ENCODE measurements at places on chromosomes 7 and 10.

- DNase-seq, result no peak
These were observed 51.8 kb upstream of the DNAAF5 start for GRCh38 chr7:674454-675410.

DNA sequence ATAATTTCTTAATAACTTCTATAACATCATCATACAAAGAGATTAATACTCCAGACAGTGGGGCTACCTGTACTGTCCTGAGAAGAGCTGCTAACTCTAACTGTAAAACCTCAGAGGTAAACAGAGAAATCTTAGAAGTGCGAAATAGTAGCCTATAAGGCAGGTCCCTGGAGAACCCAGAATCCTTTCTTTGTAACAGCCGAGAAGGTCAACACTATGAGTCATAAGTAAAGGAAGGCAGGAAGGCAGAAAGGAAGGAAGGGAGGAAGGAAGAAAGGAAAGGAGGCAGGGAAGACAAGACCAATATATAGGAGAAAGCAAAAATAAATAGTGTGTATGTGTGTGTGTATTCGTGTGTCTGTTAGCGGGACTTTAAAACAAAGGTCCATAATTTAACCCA is 540.6 kb downstream of the ZWINT start:
- no peak for DNase-seq

DNA sequence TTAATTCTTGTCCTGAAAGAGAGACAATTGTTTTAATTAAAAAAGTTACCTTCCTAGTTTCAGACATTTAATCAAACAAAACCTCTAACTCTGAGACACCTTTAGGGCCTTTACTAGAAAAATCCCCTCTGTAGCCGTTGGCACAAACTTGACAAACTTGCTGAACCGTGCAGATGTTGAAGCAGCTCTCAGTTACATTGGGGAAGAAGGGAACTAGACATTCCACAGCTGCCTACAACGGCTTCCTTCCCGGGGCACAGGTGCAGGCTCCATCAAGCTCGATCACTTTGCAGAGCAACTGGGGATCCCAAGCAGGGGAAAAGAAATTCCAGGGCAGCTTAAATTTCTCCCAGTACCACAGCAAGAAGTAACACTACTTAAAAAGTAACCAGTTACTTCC is 141.3 kb downstream of the SKAP2 start:
- DNase-seq, result no peak

DNA sequence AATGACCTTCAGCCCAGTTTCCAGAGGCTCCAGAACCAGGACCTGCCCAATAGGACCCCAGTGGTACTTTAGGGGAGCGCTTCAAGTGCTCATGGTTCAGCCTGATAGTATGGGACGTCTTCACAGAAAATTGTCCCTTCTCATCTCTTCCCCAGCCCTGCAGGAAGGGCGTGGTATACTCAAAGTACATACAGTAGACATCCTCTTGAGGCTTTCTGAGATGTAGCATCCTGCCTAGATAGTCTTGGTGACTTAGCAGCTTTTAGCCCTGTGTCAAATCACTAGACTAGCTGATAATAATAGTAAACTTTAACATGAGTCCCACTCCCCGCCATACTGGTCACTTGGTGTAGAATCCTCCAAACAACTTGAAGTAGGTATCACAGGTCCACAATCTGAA is 193.2 kb downstream of the CYP26A1 start:
- no peak for DNase-seq

DNA sequence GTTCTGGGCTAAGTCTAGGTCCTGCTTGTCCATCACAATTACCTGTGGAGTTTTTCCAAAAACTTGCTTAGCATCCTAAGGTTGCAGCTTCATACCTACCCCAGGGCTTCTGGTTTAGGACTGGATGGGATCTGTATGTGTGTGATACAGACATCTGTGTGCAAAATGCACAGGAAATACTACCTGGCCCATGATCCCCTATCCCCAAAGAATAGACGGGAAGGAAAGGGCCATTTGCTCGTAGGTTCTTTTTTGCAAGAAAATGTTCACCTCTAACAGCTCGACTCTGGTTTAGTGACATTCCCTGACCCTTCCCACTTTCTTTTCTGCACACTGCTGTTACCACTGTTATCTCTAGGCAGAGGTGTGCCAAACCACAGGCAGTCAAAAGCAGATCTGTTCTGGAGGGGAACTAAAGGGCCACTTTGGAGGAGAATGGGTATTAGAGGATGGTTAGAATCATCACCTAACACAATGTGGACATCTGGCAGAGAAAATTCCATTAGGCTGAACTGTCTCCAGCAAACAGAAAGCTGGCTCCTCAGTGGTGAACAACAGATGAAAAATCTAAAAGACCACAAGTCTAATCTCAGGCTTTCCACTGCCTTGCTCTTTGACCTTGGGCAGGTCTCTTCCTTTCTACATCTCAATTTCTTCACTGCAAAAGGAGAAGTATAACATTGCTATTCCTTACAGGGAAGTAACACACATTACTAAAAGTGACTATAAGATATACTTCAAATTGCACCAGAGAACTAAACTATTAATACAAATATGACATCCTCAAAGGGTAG is 107.4 kb downstream of the UBE2H start:
- DNase-seq, result no peak

- no peak for DNase-seq
These were observed 116.5 kb upstream of the PRPS1L1 start for GRCh38 chr7:18144166-18144565.

DNA sequence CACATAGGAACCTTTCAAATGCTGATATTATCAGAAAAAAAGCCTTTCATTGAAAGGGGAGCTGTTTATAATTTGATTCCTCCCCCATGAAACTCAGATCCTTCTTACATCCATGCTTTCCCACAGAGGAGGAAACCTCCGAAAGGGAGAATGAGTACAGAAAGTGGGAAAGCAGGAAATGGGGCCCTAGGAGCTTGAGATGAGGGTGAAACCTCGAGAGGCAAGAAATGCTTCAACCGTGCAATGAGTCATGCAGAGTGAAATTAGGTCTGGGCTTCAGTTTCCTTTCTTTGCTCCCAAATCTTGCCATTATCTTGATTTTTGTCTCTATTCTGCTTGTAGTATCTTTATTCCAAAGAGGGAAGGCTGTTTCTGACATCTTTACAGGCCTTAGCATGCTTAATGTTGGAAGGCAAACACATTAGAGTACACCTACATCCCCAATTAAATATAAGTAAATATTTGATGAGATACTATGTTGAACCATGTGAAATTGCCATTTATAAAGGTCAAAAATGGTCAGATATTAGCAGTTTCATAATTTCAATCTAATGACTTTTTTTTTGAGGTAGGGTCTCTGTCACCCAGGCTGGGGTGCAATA is 79.1 kb downstream of the NAMPT start:
- no peak for DNase-seq

- no peak for DNase-seq
These were observed 18.6 kb downstream of the PFKP start for GRCh38 chr10:3085785-3086567.

GRCh38 chr10:122267849-122268737 is 3.0 kb upstream of the BTBD16 start:
- peak; percentile 9 for DNase-seq

DNA sequence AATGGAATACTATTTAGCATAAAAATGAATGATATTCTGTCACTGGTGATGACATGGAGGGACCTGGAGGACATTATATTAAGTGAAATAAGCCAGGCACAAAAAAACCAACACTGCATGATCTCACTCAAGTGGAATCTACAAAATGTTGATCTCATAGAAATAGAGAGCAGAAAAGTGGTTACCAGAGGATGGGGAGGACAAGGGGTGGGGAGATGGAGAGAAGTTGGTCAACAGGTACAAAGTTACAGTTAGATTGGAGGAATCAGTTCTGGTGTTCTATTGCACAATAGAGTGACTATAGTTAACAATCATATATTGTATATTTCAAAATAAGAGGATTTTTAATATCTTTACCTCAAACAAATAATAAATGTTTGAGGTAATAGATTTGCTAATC is 24.7 kb upstream of the SLC18A3 start:
- no peak for DNase-seq

DNA sequence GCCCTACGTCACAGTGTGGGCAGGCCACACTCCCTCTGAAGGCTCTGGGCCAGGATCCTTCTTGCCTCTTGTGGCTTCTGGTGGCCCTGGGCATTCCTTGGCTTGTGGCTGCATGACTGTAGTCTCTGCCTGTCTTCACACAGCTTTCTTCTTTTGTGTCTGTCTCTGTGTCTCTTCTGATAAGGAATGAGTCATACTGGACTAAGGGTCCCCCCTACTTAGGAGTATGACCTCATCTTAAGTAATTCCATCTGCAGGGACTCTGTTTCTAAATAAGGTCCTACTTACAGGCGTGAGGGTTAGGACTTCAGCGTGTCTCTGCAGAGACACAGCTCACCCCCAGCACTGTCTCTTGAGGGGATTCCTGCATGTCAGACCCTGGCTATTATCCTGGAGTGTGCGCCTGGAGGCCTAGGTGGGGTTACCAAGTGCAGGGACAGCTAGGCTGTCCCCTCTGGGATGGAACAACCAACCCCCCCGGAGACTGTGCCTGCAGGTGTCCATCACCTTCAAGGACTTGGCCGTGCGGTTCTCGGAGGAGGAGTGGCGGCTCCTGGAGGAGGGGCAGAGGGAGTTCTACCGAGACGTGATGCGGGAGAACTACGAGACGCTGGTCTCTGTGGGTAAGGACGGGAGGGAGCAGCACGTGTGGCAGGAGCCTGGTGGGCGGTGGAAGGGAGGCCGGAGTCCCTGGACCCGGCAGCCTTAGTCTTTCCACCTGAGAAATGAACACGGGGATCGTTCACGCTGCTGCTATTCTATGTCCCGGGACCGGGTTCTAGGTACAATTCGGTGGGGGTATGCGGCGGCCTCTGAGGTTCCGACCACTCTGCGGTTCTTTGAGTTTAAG is 54.1 kb downstream of the ZNF467 start:
- no peak for DNase-seq

DNA sequence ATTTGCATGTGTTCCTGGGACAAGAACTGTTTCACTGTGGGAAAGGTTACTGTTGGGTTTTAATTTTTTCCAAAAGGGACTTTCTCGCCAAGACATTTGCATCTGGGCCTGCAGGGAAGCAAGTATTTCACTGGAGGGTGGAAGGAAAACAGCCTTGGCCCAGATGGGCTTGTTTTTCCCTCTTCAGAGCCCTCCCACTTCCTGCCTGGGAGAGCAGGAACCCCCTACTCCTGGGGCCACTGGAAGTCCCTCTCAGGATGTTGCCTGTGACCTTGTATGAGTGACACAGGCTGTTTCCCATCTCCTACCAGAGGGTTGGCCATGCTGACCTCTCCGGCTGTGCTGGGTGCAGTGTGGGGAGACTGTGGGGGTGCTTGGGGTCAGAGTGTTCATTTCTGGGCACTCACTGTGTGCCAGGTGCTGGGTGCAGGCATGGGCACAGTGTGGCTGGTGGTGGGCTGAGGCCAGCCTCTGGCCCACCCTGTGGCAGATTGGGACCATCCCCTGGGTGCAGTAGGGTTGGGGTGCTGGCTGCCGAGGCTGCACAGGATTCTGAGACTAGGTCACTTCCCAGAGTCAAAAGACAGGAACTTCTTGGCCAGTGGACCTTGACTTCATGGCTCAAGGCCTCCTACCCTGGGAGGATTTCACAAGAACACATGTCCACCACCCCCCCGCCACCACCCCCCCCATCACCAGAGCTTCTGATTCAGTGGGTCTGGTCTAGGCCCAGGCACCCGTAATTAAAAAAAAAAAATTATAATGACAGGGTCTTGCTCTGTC is 10.2 kb downstream of the TSPAN15 start:
- DNase-seq, result no peak

DNA sequence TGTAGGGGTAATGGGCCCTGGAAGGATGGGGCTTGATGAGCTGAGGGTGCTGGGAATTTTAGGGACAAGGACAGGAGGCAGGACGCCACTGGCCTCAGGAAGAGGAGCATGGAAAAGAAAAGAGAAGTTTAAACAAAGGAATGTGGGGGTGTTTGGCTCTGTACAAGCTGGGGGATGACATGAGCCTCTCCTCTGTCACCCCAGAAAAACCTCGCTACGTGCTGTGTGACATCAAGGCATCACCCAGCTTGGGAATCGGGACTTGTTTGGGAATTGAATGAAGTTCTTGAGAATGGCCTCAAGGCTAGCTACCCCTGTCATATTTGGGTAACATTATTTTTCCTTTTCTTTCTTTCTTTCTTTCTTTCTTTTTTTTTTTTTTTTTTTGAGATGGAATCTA is 47.7 kb upstream of the HSPB1 start:
- no peak for DNase-seq

GRCh38 chr10:299969-300368 is 164.7 kb downstream of the ZMYND11 start:
- no peak for DNase-seq
